ENCODE measurements at places on chromosomes 12 and 14. TPM values are rescaled to one million over a fixed set of nuclear protein-coding genes. Genes with fewer than 3 reads are reported as not detected.

Gene MYF6
- not detected for total RNA-seq

Gene KRT75
- total RNA-seq: not detected

Gene KCNJ8
- total RNA-seq: not detected

Gene CCDC38
- total RNA-seq: not detected

Gene LRRIQ1
- total RNA-seq: not detected

Gene TAS2R9
- total RNA-seq: 0.19 TPM

Gene JPH4
- not detected for total RNA-seq

Gene TDRD9
- not detected for total RNA-seq

Gene ESYT1
- 75.7 TPM for total RNA-seq

Gene TPPP2
- not detected for total RNA-seq

Gene KRT85
- total RNA-seq: not detected

DNA sequence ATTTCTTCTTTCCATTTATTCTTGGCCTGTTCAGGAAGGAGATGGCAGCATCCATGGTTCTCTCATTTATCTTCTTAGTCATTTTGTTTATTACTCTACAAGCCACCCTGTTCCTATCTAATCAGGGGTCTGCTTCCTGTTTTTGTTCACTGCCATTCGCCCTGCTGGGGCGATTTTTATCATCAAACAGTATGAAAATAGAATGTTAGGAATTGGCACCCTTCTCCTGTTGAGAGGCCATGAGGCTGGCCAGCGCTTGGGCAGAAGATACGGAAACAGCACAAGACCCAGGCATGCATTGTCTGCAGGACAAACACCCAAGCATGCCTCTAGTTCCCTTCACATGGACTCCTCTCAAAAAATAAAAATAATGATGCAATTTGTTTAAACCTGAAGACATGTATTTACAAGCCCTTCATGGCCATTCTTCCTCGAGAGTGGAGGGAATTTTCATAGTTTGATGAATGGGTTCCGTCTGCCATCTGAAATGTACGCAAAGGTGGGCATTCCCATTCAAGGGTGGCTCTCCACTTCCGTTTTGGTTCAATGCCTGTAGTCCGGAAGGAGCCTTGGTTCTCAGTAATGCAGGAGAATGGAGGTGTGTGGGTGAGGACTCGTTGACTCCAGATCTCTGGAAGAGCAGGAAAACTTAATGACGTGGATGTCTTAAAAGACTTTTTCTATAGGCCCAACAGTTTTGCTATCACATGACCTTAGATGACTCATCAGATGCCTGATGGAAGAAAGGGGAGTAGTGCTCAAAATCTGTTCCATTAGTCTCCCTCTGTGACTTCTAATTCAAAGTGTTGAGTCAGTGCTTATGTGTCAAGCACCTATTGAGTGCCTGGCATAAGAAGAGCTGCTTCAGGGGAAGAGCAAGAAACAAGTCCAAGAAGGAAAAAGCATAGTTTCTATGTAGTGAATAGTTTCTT is 252.4 kb upstream of the TBX3 start:
- DNase-seq: no peak

- DNase-seq: peak; percentile 43
Measured at GRCh38 chr12:80802652-80803400, 86.1 kb downstream of the MYF5 start.

GRCh38 chr12:16189849-16190248 is 87.6 kb downstream of the SLC15A5 start:
- DNase-seq: peak; percentile 70

DNA sequence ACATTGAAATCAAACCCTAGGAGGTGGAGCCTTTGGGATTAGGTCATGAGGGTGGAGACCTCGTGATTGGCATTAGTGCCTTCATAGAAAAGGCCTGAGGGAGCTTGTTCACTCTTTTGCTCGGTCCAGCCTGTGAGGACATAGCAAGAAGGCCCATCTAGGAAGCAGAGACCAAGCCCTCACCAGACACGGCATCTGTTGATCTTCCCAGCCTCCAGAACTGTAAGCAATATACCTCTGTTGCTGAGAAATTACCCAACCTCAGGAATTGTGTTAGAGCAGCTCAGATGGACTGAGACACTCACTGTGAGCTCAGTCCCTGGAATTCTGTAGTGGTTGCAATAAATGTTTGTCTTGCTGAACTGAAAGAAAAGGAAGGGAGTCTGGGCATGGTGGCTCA is 116.2 kb upstream of the MAP1LC3B2 start:
- no peak for DNase-seq

DNA sequence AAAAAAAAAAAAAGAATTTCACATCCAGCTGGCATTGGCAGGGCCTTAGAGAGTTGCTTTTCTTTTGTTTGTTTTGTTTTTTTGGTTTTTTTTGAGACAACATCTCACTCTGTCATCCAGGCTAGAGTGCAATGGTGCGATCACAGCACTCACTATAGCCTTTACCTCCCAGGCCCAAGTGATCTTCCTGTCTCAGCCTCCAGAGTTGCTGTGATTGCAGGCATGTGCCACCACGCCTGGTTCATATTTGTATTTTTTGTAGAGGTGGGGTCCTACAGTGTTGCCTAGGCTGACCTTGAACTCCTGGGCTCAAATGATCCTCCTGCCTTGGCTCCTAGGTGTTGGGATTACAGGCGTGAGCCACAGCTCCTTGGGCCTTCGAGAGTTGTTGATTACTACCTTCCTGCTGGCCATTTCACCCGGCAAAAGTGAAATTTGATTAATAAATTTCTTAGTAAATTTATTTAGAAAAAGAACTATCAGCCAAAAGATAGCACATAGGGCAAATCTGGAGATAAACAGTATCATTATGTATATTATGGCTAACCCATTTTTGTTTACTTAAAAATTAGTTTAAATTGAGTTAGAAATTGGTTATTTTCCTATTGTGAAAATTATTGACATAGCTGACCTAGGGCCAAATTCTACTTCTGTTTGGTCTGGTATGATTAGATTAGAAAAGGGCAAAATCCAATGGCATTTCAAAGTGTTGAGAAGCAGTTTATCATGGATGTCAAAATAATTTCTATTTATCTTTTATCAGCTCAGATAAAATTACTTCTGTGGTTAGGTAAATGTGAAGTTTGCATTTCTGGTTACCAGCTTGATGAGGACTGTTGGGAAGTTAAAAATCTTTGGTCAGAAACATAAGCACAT is 12.6 kb downstream of the ACTR6 start:
- no peak for DNase-seq

GRCh38 chr14:59832653-59833294 is 37.8 kb downstream of the RTN1 start:
- no peak for DNase-seq

GRCh38 chr14:84959851-84960520 is 570.0 kb upstream of the FLRT2 start:
- no peak for DNase-seq

DNA sequence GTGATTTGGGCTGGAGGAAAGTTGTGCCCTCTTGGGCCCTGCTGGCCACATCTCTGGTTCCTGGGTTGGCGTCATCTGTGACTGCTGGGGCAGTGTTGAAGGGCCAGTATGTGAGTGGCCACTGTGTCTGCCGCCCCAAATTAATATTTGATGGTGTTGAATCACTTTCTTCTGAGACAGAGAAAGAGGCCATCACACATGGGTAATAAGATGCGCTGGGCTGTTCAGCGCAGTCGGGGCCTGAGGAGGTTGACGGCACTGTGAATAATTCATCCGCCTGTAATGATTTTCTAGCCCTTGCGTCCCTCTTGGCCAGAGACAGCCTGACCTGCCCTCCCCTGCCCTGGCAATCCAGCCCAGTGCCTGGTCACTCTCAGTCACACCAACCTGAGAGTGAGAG is 56.2 kb upstream of the BEGAIN start:
- DNase-seq: no peak

DNA sequence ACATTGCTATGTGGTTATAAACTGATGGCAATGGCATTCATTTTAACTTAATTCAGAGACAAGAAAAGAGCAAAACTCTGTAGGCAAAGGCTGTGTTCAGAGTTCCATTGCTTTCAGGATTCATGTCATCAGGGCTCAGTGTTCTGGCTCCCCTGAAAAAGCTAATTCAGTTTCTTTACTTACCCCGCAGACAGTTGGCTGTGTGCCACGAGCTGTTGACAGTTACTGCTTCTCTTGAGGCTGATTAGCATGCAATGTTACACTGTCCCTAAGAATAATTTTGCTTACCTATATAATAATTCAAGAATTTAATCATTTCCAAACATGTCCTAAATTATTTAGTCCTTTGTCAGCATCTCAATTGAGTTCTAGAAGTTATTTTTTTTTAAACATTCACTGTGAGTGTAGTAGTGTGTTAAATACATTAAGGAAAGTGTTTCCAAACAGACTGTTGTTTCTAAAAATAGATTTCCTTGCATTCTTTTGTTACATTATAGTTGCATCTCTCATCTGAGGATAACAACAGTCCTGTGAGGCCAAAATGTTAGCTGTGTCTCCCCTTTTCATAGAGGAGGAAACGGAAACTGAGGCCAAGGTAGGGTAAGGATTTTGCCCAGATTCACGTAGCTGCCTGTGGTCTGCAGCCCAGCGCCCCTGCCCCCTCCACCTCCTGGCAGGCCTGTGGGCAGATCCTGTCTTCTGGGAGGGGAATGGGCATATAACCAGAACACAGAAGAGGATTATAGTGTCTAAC is 98.6 kb downstream of the PELI2 start:
- DNase-seq: no peak

DNA sequence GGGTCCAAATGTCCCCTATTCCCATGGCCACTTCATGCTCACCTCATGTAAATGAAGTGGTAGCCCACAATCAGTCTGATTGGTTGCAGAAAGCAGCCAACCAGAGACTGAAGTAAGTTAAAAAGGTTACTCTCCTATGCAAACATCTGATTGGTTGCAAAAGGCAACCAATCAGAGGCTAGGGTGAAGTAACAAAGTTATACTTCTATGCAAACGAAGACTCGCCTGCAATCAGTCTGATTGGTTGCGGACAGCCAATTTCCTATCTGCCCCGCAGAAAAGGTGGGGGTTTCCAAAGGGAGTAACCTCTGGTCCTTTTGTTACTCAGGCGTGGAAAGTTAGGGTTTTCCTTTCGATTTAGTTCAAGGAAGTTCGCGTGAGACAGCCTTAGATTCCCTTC is 208.1 kb upstream of the NEDD1 start:
- DNase-seq: no peak

GRCh38 chr12:25904442-25904841 is 54.0 kb upstream of the RASSF8 start:
- DNase-seq: no peak

DNA sequence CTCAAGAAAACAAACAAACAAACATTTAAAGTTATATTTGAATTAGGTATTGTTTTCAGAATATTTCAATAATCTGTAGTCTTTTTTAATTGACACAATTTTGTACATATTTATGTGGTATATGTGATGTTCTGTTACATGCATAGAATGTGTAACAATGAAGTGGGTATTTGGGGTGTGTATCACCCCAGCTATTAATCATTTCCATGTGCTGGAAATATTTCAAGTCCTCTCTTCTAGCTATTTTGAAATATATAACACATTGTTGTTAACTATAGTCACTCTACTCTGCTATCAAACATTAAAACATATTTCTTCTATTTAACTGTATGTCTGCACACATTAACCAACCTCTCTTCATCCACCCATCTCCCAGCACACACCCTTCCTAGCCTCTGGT is 32.0 kb upstream of the SIX1 start:
- DNase-seq: no peak

GRCh38 chr14:66365388-66365787 is 120.8 kb upstream of the CCDC196 start:
- DNase-seq: no peak

GRCh38 chr14:77241955-77242354 is 29.1 kb downstream of the NGB start:
- DNase-seq: no peak

DNA sequence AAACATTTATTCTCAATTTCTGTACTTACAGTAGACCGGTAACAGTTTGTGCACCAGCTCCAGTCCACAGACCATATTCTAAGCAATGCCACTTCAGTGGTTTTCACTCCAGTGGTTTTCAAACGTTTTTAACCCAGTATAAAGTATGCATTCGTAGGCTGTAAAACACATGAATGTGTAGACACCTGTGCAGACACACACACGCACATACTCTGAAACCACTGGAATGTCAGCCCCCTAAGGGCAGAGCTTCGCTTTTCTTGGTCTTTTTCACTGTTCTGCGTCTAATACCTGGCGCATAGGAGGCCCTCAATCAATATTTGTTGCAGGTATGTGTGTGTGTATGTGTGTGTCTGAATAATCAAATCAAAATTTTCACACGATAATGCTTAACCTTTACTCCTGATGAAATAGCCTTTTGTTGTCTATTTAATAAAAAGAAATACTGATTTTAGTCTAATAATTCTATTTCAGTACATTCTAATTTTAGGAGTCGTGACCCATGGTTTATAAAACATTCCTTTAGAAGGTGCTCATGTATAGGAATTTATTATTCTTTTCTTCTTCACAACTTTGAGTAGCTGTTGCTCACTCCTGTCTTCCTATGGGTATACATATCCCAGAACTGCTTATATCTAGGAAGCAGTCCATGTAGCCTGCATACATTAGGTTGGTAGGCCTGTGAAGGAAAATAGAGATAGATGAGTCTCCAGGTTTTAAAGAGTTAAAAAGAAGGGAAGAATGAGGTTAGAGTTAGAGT is 73.6 kb upstream of the REP15 start:
- DNase-seq: no peak

- peak; percentile 87 for DNase-seq
Measured at GRCh38 chr14:77033622-77034589, 5.4 kb upstream of the IRF2BPL start.

DNA sequence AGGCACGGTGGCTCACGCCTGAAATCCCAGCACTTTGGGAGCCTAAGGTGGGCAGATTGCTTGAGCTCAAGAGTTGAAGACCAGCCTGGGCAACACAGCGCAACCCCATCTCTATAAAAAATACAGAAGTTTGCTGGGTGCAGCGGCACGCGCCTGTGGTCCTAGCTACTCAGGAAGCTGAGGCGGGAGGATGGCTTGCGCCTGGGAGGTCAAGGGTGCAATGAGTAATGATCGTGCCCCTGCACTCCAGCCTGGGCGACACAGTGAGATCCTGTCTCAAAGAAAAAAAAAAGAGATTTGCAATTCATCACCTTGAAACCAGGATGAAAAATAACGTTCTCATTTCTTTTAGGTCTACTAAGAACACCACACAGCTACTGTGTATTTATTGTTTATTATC is 4.0 kb downstream of the STX2 start:
- no peak for DNase-seq

GRCh38 chr14:94171208-94171607 is 2.9 kb upstream of the PPP4R4 start:
- DNase-seq: no peak

DNA sequence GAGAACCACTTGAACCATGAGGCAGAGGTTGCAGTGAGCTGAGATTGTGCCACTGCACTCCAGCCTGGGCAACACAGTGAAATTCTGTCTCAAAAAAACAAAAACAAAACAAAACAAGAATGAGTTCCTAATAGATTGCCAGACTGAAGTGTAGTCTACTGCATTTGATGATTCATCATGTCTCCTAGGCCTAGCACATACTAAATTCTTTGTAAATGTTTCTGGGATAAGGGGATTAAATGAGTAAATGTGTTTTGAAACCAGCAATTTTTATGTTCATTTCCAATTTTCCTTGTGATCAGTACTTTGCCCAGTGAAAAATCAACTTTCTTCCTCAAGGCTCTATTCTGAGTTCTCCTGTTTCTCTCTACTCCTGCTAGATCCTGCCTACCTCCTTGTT is 2.9 kb upstream of the DYRK2 start:
- no peak for DNase-seq

GRCh38 chr14:54137614-54137961 is 181.0 kb upstream of the BMP4 start:
- DNase-seq: no peak

- no peak for DNase-seq
Measured at GRCh38 chr14:51507906-51508511, 143.7 kb upstream of the FRMD6 start.

Data from Karpas-422 (cell line).